Activated naive CD4-positive, alpha-beta T cell treated with anti-CD3 and anti-CD28 coated beads, Interleukin-2, amount 10 ng/mL, durations not matched to agents 7 days and 5 days (primary cell): ENCODE measurements at places on chromosomes 4 and X.

GRCh38 chr4:172850838-172851237 is 317.8 kb upstream of the GALNT7 start:
- DNase-seq = no peak

- no peak for DNase-seq
Measured at GRCh38 chrX:13764281-13764680, 29.7 kb downstream of the OFD1 start.

- no peak for DNase-seq
Measured at GRCh38 chrX:65502618-65503017, 32.0 kb downstream of the LAS1L start.

GRCh38 chr4:53502094-53502493 is 89.2 kb downstream of the LNX1 start:
- no peak for DNase-seq

- DNase-seq = no peak
Measured at GRCh38 chr4:18869166-18869565, 847.6 kb upstream of the LCORL start.

DNA sequence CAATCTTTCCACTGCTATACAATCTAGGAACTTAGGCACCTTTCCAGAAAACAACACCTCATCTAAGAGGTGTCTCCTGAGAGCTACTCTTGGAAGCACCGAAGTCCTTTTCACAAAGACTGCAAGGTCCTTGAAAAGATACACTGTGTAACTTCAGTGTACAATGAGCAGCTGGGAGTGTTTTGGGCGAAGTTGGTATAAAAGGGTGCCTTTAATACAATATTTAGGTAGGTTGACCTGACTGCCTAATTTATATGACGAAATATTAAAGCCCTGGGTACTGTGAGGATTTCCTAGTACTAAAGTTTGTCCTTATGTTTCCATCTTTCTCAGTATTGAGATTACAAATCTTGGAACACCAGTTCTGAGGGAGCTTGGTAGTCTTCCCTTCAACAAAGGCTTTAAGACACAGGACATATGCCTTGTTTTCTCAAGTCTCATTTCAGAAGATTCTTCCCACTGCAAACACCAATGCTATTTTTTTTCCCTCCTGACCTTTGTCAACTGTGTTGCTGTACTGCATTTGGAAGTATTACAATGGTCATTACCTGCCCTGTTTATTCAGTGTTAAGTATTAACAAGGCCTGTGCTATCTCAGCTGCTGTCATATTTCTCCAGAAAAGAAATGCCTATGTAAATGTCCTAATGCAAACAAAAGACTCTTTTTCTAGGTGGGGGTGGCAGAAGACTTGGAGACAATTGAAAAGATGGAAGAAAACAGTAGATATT is 134.2 kb downstream of the MAML3 start:
- DNase-seq = no peak

DNA sequence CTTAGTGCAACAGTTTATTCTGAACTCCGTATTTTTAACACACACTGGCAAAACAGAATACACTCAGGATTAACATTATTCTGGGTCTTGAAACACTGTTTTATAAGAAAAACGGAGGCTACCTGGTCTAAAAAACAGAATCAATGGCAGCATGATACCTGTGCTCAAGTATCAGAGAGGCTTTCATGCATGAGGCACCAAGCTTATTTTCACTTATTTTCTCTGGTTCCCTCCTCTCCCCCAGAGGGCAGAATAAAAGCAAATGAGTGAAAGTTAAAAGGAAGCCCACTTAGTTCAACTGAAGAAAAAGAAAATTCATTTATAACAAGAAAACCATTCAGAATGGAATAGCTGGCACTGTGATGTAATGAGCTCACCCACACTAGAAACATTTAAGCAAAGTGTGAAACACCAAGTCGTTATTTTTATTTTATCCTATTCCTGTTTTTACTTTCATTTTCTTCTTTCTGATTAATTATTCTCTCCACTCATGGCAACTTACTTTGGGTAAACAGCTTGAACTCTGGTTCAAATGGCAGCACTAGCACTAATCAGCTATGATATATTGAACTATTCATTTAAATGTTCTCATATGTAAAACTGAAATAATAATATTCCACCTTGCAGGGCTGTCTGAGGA is 211.8 kb downstream of the PPP3CA start:
- DNase-seq = no peak

GRCh38 chrX:122582280-122582974 is 601.7 kb upstream of the GRIA3 start:
- DNase-seq = no peak

DNA sequence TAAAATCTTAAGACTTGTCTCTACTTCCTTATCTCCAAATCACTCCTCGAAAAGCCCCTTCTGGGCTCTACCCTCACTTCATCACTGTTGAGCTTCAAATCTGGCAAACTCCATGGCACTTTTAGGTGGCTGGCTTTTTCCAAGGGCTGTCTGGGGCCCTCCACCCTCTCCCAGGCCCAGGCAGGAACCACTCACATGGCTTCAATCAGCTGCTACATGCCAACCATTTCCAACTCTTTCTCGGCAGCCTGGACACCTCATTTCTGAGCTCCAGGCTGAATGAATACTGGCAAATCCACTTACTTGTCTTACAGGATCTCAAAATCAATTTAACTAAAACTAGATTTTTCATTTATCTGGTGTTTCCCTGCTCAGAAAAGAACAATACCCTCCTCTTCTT is 22.0 kb downstream of the USP46 start:
- DNase-seq = no peak

- no peak for DNase-seq
Measured at GRCh38 chrX:1137531-1137930, 74.9 kb downstream of the CRLF2 start.

- DNase-seq = no peak
Measured at GRCh38 chr4:123250843-123251242, 145.8 kb upstream of the SPRY1 start.

- no peak for DNase-seq
Measured at GRCh38 chr4:47012676-47013075, 18.7 kb upstream of the GABRB1 start.

GRCh38 chr4:145938618-145939440 is at the start of gene ZNF827:
Gene ZNF827, minus strand, starts transcription at chr4:145938823. Its CDS starts 416 bp downstream, at chr4:145938407.
- peak; percentile 81 for DNase-seq

GRCh38 chrX:74292808-74293123 is 11.2 kb upstream of the ZCCHC13 start:
- no peak for DNase-seq

DNA sequence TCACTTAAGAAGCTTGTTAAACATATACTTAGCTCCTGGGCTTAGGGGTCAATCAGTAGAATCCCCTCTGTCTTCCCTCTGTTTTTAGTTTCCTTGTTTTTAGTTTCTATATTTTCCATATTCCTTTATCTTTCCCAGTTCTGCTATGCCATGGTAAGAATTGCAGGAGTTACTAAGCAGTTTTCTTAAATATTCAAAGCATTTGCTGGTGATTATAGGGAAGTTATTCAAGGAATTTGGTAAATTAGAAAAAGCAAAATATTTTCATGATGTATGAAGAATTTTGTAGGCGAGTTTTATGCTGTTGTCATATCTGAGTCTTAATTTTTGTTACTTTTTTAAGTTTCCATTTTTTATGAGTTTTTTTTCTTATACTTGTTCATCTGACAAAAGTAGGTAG is 91.6 kb upstream of the NUDT6 start:
- no peak for DNase-seq

GRCh38 chr4:8060632-8061031 is 98.0 kb downstream of the ABLIM2 start:
- no peak for DNase-seq

DNA sequence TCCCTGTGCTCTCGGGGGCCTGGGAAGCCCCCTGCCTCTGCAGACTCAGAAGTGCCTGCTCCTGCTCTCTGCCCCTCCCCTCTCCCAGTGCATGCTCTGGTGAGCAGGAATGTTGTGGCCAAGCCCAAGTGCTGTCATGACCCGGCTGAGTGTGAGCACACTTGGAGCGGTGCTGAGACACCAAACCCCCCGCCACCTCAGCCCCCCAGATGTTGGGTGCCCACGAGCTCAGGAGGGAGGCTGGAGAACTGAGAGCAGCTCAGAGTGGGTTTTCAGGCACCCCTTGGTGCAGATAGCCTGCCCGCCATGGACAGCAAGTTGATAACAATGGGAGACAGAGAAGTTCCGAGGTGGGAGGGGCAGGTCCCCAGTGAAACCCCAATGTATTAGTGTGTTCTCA is 477.4 kb downstream of the ACTRT1 start:
- no peak for DNase-seq

DNA sequence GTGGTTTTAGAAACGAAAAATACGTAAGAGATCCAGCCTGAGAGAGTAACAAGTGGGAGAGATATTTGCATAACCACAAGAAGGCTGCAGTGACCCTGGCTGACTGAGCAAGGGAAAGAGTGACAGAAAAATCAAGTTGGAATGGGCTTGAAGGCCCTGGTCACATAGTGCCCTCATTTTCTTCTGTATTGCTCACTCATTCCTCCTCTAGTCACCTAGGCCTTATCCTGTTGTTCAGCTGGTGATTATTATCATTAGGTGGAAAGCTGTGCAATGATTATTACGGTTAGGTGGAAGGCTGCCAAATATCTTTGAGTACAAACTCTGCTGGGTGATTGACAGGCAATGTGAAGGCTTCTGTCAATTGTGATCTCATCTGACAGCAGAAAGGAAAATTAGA is 2384.1 kb downstream of the PCDH7 start:
- DNase-seq = no peak

DNA sequence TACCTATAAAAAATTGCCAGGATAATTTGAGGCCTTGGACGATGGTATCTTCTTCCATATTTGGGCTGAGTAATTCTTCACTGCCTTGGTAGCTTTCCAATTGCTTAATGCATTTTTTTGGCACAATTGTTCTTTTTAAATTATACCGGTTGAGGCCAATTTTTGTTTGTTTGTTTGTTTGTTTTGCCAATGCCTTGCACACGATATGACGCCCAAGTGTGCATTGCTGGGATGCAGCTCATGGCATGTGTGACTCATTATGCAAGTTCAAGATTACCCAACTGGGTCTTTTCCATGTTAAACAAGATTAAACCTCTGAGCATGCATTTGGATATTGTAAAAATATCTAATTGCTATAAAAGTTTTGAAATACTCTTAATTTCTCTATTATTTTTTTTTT is 71.1 kb upstream of the KCNIP4 start:
- DNase-seq = no peak

- no peak for DNase-seq
Measured at GRCh38 chrX:22634751-22635150, 362.0 kb downstream of the CBLL2 start.

- no peak for DNase-seq
Measured at GRCh38 chr4:71470524-71470923, 131.7 kb downstream of the SLC4A4 start.

GRCh38 chrX:53918702-53919101 is 125.6 kb downstream of the PHF8 start:
- no peak for DNase-seq

GRCh38 chr4:6235901-6236640 is 33.6 kb upstream of the WFS1 start:
- no peak for DNase-seq

DNA sequence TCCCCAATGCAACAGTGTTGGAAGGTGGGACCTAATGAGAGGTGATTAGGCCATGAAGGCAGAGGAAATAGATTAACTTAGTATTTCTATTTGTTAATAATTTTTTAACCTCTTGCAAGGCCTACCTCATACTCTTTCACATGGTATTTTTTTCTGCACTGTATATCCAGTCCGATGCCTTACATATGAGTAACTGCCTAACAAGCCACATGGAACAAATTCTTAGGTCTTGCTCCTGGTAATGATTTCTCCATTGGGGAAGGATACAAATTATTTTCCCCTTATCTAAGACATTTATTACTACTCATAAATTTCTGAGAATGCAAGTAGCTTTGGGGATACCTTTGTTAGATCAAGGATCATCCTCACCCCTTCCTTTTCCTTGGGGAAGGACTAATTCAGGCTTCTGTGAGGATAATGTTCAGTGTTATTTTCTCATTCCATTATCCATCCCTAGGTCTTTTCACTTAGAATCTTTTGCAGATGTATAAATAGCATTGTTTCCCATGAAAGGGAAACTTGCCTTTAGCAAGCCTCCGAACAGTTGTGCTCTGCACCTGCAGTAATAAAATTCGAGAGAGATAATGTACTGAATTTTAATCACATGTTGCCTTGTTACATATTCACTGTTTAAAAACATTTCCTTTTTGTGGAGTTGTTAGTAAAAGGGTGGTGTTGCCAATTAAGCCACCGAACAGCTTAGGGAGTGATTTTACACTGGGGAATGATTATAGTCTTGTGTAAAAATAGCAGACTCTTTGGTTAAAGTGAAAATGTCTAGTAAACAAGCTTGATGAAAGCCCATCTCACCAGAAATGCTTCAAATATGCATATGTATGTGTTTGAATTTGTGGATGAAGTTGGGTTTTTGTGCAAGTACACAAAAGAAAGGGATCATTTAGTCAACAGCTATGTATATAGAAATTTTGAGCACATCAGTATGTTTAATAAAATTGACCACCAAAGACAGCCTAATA is 89.9 kb downstream of the CFAP299 start:
- DNase-seq = no peak

- no peak for DNase-seq
Measured at GRCh38 chrX:139823806-139824205, 109.0 kb downstream of the ATP11C start.

DNA sequence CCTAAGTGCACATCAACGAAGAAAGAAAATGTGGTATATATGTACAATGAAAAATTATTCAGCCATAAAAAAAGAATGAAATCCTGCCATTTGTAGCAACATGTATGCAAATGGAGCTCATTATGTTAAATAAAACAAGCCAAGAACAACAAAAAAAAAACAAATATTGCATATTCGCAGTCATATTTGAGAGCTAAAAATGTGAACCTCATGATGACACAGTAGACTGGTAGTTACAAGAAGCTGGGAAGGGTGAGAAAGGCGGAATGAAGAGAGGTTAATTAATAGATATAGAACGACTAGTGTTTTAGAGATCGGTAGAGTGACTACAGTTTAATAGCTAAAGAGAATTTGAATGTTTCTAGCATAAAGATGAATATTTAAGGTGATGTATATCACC is 89.2 kb downstream of the PDS5A start:
- no peak for DNase-seq

- peak; percentile 27 for DNase-seq
Measured at GRCh38 chr4:112516471-112517066, 589 bp upstream of the NEUROG2 start.

DNA sequence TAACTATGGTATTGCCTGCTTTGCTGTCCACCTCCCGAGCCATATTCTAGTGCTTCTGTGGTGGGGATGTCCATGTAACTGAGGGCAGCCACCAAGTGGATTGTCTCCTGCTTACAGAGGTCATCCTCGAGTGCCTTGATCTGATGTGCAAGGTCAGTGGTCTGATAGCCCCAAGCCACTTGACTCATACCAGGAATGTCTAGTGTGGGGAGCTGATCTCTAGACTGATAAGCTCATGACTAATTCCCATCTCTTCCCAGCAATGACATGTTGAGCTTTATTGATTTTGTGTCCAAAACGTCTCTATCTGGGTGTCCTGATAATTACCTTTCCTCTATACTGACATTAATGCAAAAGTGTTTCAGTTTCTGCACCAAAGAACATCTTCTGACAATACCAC is 168.4 kb upstream of the WDR1 start:
- DNase-seq = no peak

DNA sequence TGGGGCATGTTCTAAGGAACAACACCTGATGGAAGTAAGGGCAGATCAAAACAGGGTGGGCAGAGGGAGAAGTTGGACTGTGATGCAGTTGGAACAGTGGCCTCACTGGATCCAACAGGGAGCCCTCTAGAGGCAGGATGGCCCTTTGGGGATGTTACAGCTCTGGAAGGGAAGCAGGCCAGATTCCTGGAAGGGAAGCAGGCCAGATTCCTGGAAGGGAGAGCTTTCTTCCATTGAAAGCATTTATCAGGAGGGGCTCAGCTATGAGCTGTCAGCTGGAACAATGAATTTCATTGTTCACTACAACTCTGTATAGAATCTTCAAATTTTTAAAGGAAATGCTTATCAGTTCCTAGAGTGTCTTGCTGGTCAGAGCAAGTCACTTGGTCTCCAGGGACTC is 17.7 kb downstream of the IL15 start:
- no peak for DNase-seq
